Muscle of arm (tissue), 14 donors: ENCODE measurements at places on chromosomes 3 and 15. TPM values are rescaled to one million over a fixed set of nuclear protein-coding genes. Genes with fewer than 3 reads are reported as not detected.

ALDH1A2 gene
- 16.9 TPM for polyA plus RNA-seq

FETUB gene
- 0.69 TPM for polyA plus RNA-seq

EFCC1 gene
- polyA plus RNA-seq = not detected

HOMER2 gene
- polyA plus RNA-seq = 41.4 TPM

RTP1 gene
- polyA plus RNA-seq = 0.60 TPM

CLSTN2 gene
- polyA plus RNA-seq = 3.4 TPM

TBC1D2B gene
- polyA plus RNA-seq = 43.2 TPM

SOX14 gene
- polyA plus RNA-seq = not detected

SUSD5 gene
- 1.8 TPM for polyA plus RNA-seq

GOLGA6L9 gene
- polyA plus RNA-seq = 3.6 TPM
